WTC11 (cell line): ENCODE measurements at places on chromosomes 7 and 10.

DNA sequence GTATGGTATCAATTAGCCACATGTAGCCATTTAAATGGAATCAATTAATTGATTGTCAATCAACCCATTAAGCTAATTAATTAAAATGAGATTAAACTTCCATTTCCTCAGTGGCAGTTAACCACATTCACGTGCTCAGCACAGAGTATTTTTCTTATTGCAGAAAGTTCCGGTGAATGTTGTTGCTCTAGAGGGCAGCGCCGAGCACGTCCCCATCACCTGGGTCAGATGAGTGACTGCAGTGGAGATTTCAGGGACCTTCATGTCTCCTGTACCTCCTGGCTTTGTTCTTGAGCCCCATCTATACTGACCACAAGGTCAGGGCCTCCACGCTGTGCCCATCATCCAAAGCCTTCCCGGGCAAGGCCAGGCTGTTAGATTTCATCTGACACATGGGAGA is 168.8 kb upstream of the MKI67 start:
- H3K27ac ChIP-seq, result no peak overlapping the region
- peak; percentile 33 for DNase-seq
- H3K36me3 ChIP-seq, result peaks cover 19% of the 10 kb centered on the region

DNA sequence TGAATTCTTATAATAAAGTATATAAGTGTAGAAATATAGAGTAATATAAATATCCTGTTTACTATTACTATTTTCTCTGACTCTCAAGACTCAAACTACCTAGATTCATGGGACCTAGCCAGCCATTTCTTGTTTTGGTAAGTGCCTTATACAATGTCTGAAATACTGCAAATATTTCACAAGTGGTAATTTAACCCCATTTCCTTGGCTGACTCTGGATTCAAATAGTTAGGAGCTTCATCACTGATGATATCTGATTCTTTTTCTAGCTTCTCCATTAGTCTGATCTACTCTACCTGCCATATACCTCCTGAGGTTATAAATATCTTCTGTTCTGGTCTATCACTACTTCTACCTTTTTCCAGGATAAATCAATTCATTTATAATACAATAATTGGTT is 6.4 kb upstream of the RALA start:
- H3K4me3 ChIP-seq, result no peak overlapping the region
- H3K27ac ChIP-seq, result no peak overlapping the region
- H3K36me3 ChIP-seq, result no peaks in the 10 kb centered on the region
- peaks cover 3% of the 10 kb centered on the region; the same call in 1 of the 2 replicates for H3K27me3 ChIP-seq

DNA sequence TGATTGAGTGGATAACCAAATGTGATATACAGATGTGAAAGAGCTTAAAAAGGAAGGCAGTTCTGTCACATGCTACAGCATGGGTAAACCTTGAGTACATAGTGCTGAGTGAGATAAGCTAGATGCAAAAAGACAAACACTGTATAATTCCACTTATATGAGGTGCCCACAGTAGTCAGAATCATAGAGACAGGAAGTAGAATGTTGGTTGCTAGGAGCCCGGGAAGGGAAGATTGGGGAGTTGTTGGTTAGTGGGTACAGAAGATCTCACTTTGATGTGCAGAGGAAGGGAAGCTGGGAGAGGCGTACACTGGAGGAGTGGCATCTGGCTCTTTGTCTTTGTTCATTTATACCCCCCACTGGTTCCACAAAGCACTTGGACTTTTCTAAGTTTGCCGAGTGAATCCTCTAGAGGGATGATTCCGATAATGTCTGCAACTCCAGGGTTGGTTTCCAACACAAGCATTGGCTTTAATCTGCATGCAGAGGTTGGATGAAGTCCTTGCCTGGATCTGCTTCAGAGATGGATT is 39.5 kb downstream of the TSPAN14 start:
- H3K36me3 ChIP-seq, result peaks cover 31% of the 10 kb centered on the region
- DNase-seq, result no peak
- H3K4me3 ChIP-seq, result no peak overlapping the region
- H3K27me3 ChIP-seq, result no peaks in the 10 kb centered on the region
- no peak overlapping the region; the same call in 1 of the 2 replicates for H3K27ac ChIP-seq

- H3K4me3 ChIP-seq, result no peak overlapping the region
- H3K4me1 ChIP-seq, result peaks cover 44% of the 10 kb centered on the region
- no peaks in the 10 kb centered on the region for H3K27me3 ChIP-seq
- no peaks in the 10 kb centered on the region for H3K36me3 ChIP-seq
These were observed 40.7 kb upstream of the SDK1 start for GRCh38 chr7:3260401-3260715.

GRCh38 chr10:14880229-14880628 is 1.6 kb downstream of the SUV39H2 start:
- no peak for DNase-seq
- H3K4me1 ChIP-seq, result peaks cover 43% of the 10 kb centered on the region
- peaks cover 13% of the 10 kb centered on the region for H3K36me3 ChIP-seq
- peak overlapping the region; percentile 90 for H3K4me3 ChIP-seq

DNA sequence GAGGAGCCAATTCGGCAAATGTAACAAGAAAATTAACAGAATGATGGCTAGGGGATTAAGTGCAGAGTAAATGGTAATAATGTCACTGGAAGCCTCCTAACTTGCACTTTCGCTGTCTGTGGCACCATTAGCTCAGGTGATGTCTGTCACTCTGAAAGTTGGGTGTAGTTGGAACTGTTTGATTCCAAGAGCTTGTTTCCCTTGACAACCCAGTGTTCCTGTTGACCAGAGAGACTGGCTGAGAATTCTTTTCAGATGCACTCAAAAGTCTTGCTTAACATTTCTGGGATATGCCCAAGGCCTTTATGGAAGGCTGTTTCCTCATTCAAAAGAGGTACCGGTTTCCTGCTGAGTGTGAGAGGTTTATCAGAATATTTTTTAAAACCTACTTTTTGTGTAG is 49.6 kb downstream of the PLPP4 start:
- H3K4me3 ChIP-seq, result no peak overlapping the region
- H3K36me3 ChIP-seq, result no peaks in the 10 kb centered on the region
- 0 out of 2 replicates have a peak, but pooled peaks cover 5% of the 10 kb centered on the region for H3K27me3 ChIP-seq
- no peak for DNase-seq
- no peak overlapping the region for H3K27ac ChIP-seq
- peaks cover 32% of the 10 kb centered on the region for H3K4me1 ChIP-seq

DNA sequence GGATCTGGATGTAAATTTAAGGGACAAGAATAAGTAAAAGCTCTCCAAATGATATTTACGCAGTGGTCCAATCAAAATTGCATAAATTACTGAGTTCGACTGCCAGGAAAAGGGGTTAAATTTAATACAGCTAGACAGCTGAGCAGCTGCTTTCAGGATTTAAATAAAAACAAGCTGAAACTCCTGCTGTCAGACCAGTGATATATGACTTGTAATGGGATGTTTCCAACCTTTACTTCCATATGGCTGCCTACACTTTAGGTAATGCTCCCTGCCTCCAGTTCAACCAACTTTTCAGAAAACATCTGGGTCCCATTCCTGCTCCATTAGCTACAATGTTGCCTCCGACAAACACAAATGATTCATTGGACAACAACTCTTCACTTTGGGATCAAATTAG is 326.3 kb upstream of the DGKB start:
- no peak overlapping the region for H3K4me3 ChIP-seq
- DNase-seq, result no peak
- H3K27me3 ChIP-seq, result no peaks in the 10 kb centered on the region
- H3K27ac ChIP-seq, result no peak overlapping the region

DNA sequence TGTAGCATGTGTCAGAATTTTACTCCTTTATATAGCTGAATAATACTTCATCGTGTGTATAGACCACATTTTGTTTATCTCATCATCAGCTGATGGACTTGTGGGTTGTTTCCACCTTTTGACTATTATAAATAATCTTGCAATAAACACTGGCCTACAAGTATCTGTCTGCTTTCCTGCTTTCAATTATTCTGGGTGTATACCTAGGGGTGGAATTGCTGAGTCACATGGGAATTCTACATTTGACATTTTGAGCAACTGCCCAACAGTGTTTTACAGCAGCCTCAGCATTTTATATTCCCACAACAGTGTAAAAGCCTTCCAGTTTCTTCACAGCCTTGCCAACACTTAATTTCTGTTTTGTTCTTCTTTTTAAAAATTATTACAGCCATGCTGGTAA is 200.3 kb upstream of the PRSS1 start:
- no peak overlapping the region for H3K4me3 ChIP-seq
- H3K4me1 ChIP-seq, result no peaks in the 10 kb centered on the region
- H3K27me3 ChIP-seq, result no peaks in the 10 kb centered on the region
- DNase-seq, result no peak
- no peaks in the 10 kb centered on the region for H3K36me3 ChIP-seq

- no peak for DNase-seq
- H3K27ac ChIP-seq, result no peak overlapping the region
- no peaks in the 10 kb centered on the region for H3K27me3 ChIP-seq
- no peaks in the 10 kb centered on the region for H3K4me1 ChIP-seq
- no peak overlapping the region for H3K4me3 ChIP-seq
These were observed 130.1 kb upstream of the LRRN3 start for GRCh38 chr7:110960811-110961210.

DNA sequence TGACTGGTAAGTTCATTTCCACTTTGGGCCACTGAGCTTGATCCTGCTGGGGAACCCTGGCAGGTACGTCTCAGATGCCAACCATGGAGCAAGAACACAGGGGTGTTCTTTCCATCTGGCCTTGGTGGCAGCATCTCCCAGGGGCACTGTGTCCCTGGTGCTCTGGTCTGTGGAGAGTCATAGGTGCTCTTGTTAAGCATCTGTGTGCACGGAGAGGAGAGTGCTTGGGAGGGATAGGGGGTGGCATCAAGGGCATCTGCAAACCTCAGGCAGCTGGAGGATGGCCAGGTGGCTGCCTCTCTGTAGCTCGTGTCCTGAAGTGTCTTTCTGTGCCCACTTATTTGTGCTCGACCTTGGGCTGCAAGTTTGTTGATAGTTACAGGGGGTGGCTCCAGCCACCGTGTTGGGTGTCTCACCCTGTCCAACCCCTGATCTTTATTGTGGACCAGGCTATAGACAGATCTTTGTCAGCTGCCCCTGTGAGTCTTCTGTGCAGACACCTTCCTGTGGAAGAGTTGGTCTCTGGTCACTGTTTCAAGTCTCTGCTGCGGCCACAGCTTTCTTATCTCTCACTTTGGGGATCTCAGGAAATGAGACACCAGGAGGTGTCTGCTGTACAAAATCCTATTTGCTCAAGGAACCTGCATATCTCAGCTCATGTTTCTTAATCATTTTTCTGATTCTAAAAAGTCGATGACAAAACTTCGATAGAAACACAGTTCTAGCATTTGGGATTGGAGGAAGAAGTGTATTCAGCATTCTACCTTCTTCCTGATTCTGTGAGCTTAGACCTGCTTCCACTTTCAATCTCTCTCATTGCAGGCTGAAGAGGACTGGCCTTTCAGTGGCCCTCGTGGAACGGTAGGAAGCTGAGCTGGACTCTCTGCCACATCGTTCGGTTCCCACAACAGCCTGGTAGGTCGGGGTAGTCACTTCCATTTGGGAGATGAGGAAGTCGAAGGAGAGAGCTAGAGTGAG is 17.2 kb upstream of the GIMAP8 start:
- peaks cover 16% of the 10 kb centered on the region for H3K4me1 ChIP-seq
- H3K27me3 ChIP-seq, result peaks cover 15% of the 10 kb centered on the region
- no peak overlapping the region for H3K4me3 ChIP-seq
- no peaks in the 10 kb centered on the region; the same call in 1 of the 2 replicates for H3K36me3 ChIP-seq
- no peak overlapping the region for H3K27ac ChIP-seq

GRCh38 chr10:87092861-87093631 is 1.6 kb downstream of the GLUD1 start:
- H3K27ac ChIP-seq, result peak overlapping the region; percentile 94
- H3K27me3 ChIP-seq, result no peaks in the 10 kb centered on the region
- H3K4me3 ChIP-seq, result peak overlapping the region; percentile 90
- 0 out of 2 replicates have a peak, but pooled peaks cover 5% of the 10 kb centered on the region for H3K36me3 ChIP-seq
- peaks cover 40% of the 10 kb centered on the region for H3K4me1 ChIP-seq

GRCh38 chr10:128530301-128530700 is 404.1 kb upstream of the MKI67 start:
- no peak overlapping the region for H3K27ac ChIP-seq
- H3K27me3 ChIP-seq, result peaks cover 3% of the 10 kb centered on the region; the same call in 1 of the 2 replicates
- no peak overlapping the region for H3K4me3 ChIP-seq
- no peaks in the 10 kb centered on the region for H3K36me3 ChIP-seq

DNA sequence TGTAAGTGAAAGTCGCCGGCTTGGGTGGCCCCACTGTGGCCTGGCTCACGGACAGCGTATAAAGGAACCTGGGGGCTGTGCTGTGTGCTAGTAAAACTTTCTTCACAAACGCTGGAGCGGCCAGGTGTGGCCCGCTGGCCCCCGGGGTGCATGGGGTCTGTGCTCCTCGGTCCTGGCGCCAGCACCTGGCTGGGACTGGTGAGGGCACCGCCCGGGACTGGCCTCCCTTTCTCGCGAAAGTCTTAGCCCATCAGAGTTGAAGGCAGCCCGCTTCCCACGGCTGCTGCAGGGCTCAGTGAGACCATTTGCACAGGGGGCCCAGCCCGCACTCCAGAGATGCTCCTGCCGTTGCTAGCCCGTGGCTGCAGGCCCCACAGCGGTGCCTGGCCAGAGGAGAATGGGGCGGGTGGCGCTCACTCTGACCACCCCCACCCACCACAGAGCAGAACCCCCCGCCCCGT is 5.8 kb downstream of the PWWP2B start:
- H3K36me3 ChIP-seq, result peaks cover 6% of the 10 kb centered on the region; the same call in 1 of the 2 replicates
- DNase-seq, result no peak
- no peak overlapping the region for H3K4me3 ChIP-seq

DNA sequence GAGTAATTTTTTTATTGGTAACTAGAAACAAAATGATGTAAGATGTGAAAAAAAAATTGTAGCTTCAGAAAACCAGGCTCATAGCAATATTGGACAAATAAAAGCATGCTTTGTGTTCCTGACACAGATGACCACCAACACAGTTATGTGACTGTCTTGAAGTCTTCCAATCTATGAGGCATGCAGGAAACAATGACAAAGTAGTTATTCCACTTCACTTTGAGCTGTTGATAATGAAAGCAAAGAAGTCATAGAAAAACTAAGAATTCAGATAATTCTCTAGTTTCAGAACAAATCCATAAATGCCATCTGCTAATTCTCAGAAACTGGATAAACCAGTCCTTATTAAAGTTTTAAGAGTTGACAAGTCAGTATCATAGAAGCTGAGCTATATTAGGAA is 378.4 kb upstream of the SEMA3D start:
- H3K36me3 ChIP-seq, result no peaks in the 10 kb centered on the region
- no peaks in the 10 kb centered on the region for H3K27me3 ChIP-seq
- H3K4me3 ChIP-seq, result no peak overlapping the region
- no peaks in the 10 kb centered on the region for H3K4me1 ChIP-seq

GRCh38 chr10:58920655-58921003 is 255.8 kb upstream of the PHYHIPL start:
- H3K4me1 ChIP-seq, result peaks cover 16% of the 10 kb centered on the region
- no peak overlapping the region for H3K4me3 ChIP-seq
- DNase-seq, result no peak
- no peaks in the 10 kb centered on the region for H3K27me3 ChIP-seq

- no peaks in the 10 kb centered on the region for H3K36me3 ChIP-seq
- peaks cover 12% of the 10 kb centered on the region for H3K4me1 ChIP-seq
These were observed 88.6 kb downstream of the FANK1 start for GRCh38 chr10:125984865-125985495.

DNA sequence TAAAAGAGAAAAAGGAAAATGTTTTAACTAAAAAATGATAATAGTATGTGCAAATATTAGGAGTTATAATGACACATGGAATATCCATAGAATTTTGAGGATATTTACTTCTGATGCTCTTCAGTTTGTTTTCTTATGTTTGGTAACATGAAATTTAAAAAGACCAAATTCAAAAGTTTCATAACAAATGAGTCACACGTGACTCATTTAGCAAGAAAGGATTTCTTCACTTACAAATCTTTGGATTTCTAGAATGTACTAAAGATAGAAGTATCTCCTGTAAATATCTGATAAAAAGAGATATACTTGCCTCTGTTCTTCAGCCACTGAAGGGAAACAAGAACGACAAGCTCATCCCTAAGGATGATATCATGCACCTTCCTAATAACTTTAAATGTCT is 774.5 kb upstream of the LRRTM3 start:
- H3K4me1 ChIP-seq, result no peaks in the 10 kb centered on the region
- no peaks in the 10 kb centered on the region for H3K27me3 ChIP-seq
- H3K36me3 ChIP-seq, result no peaks in the 10 kb centered on the region
- no peak overlapping the region for H3K4me3 ChIP-seq
- no peak overlapping the region for H3K27ac ChIP-seq
